Tongue (tissue), 3 donors: ENCODE measurements at places on chromosomes 5 and 9. TPM values are rescaled to one million over a fixed set of nuclear protein-coding genes. Genes with fewer than 3 reads are reported as not detected.

The SPATA31E1 gene
- not detected for total RNA-seq

DNA sequence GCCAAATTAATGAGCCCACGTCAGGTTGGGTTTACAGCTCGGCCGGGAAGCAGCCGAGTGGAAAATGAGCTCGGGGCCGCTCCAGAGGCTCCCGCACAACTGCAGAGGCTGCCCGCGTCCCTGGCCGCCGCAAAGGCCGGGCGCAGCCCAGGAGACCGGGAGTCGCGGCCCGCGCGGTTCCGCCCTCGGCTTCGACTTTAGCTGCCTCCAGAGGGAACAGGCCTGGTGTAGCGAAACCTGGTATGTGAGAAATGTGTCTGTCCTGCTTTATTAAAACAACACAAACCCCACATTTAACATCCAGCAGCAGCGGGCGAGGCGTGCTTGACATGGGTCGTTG, 66.2 kb downstream of the FOXD1 start:
- DNase-seq = no peak

- DNase-seq = peak; percentile 81
These were observed 332.3 kb downstream of the CWC27 start for GRCh38 chr5:65100911-65101631.

GRCh38 chr9:36263683-36264082, 5.4 kb upstream of the GNE start:
- DNase-seq = no peak

DNA sequence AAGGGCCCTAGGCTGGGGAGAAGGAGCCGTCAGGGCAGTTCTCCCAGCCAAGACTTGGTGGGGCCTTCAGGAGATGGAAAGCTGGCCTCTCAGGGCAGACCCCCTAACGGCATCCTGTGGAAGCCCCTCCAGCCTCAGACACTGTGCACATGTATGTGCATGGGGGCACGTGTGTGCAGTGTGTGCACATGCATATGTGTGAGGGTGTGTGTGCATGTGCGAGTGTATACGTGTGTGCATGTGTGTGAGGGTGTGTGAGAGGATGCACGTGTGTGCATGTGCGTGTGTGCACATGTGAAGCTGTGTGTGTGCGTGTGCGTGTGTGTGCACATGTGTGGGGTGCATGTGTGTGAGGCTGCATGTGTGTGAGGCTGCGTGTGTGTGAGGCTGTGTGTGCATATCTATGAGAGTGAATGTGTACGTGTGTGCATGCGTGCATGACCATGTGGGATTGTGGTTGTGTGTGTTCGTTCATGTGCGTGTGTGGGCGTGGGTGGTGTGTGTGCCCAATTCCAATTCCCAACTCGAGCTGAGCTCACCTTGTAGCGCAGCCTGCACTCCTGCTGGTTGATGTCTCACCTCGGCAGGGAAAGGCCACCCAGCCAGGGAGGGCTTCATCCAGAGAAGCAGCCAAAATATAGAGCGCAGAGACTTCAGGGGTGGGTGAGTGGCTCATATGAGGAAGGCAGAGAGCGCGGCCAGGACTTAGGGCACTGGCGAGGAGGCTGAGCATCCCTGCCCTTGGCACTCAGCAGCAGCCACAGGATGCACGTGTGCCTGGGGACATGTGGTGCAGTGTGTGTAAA, 142.7 kb upstream of the PPP1R26 start:
- DNase-seq = no peak
